ENCODE measurements at places on chromosomes 13 and 19. TPM values are rescaled to one million over a fixed set of nuclear protein-coding genes. Genes with fewer than 3 reads are reported as not detected.

The PCDH9 gene
- 0.77 TPM for total RNA-seq

The ZNF433 gene
- 1.8 TPM for total RNA-seq

The CEACAM18 gene
- total RNA-seq, result not detected

The UBE2L5 gene
- 0.21 TPM for total RNA-seq

The C1QTNF9 gene
- total RNA-seq, result not detected

The CCDC8 gene
- total RNA-seq, result 15.1 TPM

The ZNF100 gene
- total RNA-seq, result 34.5 TPM

The ZNF772 gene
- total RNA-seq, result 15.2 TPM

The ZNF471 gene
- total RNA-seq, result 0.74 TPM

The SYT3 gene
- 17.3 TPM for total RNA-seq

The SPRY2 gene
- 37.7 TPM for total RNA-seq

The C19orf67 gene
- total RNA-seq, result not detected

The ZNF431 gene
- total RNA-seq, result 47.3 TPM

GRCh38 chr13:35879111-35879510 is 252.1 kb downstream of the DCLK1 start:
- no peak overlapping the region for H3K27ac ChIP-seq
- H3K27me3 ChIP-seq, result no peaks in the 10 kb centered on the region
- no peaks in the 10 kb centered on the region for H3K4me1 ChIP-seq
- no peak overlapping the region for H3K4me3 ChIP-seq
- H3K36me3 ChIP-seq, result no peaks in the 10 kb centered on the region
- DNase-seq, result no peak

- H3K4me3 ChIP-seq, result no peak overlapping the region
- DNase-seq, result no peak
These were observed 161.0 kb downstream of the KCTD12 start for GRCh38 chr13:76725211-76725610.

- no peaks in the 10 kb centered on the region for H3K27me3 ChIP-seq
- H3K36me3 ChIP-seq, result no peaks in the 10 kb centered on the region
- H3K27ac ChIP-seq, result no peak overlapping the region
- no peaks in the 10 kb centered on the region for H3K4me1 ChIP-seq
- no peak for DNase-seq
These were observed 361.6 kb downstream of the COG6 start for GRCh38 chr13:40016953-40017660.

DNA sequence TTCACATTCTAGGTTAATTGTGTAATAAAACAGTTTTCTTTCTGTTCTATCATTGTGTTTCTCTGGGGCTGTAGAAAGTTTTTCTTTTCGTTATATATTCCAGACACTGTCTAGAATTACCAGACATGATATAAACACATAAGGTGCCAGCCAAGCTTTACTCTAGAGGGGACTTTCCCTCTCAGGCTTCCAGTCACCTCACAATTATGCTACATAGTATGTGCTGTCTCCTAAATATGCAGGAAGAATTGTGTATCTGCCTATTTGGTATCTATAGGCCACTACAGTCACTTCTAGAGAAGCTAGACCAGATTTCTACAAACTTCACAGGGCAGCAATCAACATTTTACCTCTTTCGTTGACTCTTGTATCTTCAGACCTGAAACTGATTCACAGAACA is 14.6 kb downstream of the ZNF257 start:
- no peaks in the 10 kb centered on the region for H3K36me3 ChIP-seq
- H3K4me1 ChIP-seq, result no peaks in the 10 kb centered on the region
- H3K27me3 ChIP-seq, result no peaks in the 10 kb centered on the region
- H3K4me3 ChIP-seq, result no peak overlapping the region

GRCh38 chr13:104701591-104701990 is 1635.4 kb upstream of the SLC10A2 start:
- H3K27me3 ChIP-seq, result no peaks in the 10 kb centered on the region
- no peak overlapping the region for H3K27ac ChIP-seq
- H3K4me3 ChIP-seq, result no peak overlapping the region
- no peaks in the 10 kb centered on the region for H3K4me1 ChIP-seq
- H3K36me3 ChIP-seq, result no peaks in the 10 kb centered on the region
- no peak for DNase-seq

GRCh38 chr13:32733690-32734089 is 147.4 kb downstream of the PDS5B start:
- no peaks in the 10 kb centered on the region for H3K4me1 ChIP-seq
- DNase-seq, result no peak
- no peaks in the 10 kb centered on the region for H3K27me3 ChIP-seq
- H3K4me3 ChIP-seq, result no peak overlapping the region
- no peaks in the 10 kb centered on the region for H3K36me3 ChIP-seq

DNA sequence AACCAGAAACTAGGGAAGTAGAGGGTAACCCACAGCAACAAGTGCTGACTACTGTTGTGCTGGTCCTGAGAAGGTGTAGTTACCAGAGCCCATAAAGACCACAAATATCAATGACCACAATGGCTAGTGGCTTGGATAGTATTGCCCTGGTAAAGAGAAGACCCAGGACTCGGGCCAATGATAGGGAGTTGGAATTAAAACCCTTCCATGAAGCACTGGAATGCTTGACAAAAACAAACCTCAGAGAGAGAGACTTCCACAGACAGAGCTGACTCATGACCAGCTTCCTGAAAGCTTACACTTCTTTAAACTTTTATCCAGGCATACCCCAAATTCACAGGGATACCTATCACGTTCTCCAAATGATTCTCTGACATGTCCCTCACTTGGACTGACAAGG is 60.5 kb downstream of the WDR87 start:
- H3K4me3 ChIP-seq, result no peak overlapping the region
- H3K27me3 ChIP-seq, result no peaks in the 10 kb centered on the region
- no peaks in the 10 kb centered on the region for H3K36me3 ChIP-seq
- no peaks in the 10 kb centered on the region for H3K4me1 ChIP-seq

GRCh38 chr13:106042996-106043581 is 492.4 kb downstream of the EFNB2 start:
- no peaks in the 10 kb centered on the region for H3K4me1 ChIP-seq
- H3K4me3 ChIP-seq, result no peak overlapping the region
- no peak overlapping the region for H3K27ac ChIP-seq
- DNase-seq, result no peak

DNA sequence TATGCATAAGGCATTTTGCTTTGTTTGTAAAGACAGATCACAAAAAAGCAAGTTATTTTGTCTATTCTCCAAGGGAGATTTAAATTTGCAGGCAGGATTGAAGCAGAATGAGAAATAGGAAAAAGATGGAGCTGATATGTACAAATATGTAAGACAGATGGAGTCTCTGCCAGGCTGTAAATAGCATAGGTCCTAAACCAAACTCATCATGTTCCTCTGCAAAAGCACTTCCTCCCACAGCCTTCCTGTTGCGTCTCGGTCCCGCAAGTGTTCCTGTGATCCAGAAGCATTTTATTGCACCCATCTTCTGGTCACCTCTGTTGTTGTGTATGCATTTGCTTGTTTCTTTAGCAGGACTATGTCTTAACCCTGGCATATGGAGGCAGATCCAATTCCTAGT is 95.7 kb upstream of the CLDN10 start:
- H3K27me3 ChIP-seq, result no peaks in the 10 kb centered on the region
- no peak overlapping the region for H3K4me3 ChIP-seq
- H3K36me3 ChIP-seq, result no peaks in the 10 kb centered on the region
- no peak overlapping the region for H3K27ac ChIP-seq
- DNase-seq, result no peak
- H3K4me1 ChIP-seq, result no peaks in the 10 kb centered on the region

GRCh38 chr19:31943191-31943661 is 402.2 kb upstream of the ZNF507 start:
- DNase-seq, result no peak
- no peaks in the 10 kb centered on the region for H3K27me3 ChIP-seq
- no peak overlapping the region for H3K4me3 ChIP-seq
- H3K36me3 ChIP-seq, result no peaks in the 10 kb centered on the region
- no peaks in the 10 kb centered on the region for H3K4me1 ChIP-seq

DNA sequence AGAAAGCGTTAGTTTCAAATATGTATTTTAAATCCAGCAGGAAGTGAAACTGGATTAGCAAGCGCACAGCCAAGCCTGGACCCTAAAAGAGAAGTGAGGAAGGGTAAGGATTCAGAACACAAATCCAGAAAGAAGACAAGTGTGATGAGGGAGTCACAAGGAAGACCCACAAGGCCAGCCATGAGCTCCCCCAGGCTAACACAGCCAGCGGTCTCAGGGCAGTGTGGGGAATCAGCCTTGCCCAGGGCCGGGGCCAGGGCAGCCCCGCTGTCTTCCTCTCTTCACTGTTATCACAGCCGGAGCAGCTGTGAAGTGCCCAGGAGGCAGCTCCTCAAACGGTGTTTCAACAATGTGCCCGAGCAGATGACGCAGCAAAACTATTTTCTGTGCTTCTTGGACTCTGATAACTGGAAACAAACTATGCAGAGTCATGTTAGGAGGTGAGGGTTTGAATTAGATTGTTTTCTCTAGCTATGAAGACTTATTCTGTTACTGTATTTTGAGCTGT is 12.2 kb upstream of the CDC16 start:
- H3K27ac ChIP-seq, result no peak overlapping the region
- no peak overlapping the region for H3K4me3 ChIP-seq
- H3K4me1 ChIP-seq, result peaks cover 2% of the 10 kb centered on the region
- no peaks in the 10 kb centered on the region for H3K36me3 ChIP-seq
- no peak for DNase-seq

DNA sequence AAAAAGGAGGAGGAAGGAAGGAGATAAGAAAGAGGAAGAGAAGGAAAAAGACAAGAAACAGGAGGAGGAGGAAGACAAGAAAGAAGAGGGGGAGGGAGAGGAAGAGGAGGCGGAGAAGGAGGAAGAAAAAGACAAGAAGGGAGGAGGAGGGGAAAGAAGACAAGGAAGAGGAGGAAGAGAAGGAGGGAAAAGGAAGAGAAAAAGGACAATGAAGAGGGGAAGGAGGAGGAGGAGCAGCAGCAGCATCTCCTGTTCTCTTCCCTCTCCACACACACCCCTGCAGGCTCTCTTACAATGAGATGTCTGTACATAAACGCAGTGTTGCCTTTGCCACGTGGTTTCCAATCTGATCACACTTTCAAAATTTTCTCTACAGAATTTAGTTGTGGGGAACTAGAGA is 66.6 kb downstream of the RUBCNL start:
- DNase-seq, result no peak
- H3K27me3 ChIP-seq, result no peaks in the 10 kb centered on the region
- no peak overlapping the region for H3K4me3 ChIP-seq
- no peak overlapping the region for H3K27ac ChIP-seq
- H3K36me3 ChIP-seq, result no peaks in the 10 kb centered on the region
- H3K4me1 ChIP-seq, result no peaks in the 10 kb centered on the region

DNA sequence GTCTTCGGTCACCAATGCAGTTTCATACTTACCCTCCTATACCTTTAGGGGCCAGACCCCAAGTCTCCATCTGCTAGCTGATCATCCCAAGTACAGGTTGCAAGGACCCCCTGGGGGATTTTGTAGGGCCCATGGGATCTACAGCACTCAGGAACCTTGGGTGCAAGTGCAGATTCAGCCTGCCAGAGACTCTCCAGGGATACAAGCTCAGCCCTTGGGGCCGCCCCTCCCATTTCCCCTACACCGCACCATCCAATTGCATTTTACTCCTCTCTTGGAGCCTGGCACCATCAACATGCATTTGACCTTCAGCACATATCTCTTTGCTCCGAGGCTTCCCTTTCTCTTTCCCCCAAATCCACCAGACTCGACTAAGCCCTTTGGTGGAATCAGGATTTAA is 154.7 kb upstream of the ZNF536 start:
- H3K4me1 ChIP-seq, result no peaks in the 10 kb centered on the region
- H3K27me3 ChIP-seq, result peaks cover 3% of the 10 kb centered on the region

GRCh38 chr13:75489502-75490263 is 7.7 kb upstream of the TBC1D4 start:
- H3K27ac ChIP-seq, result no peak overlapping the region
- no peaks in the 10 kb centered on the region for H3K4me1 ChIP-seq
- no peaks in the 10 kb centered on the region for H3K27me3 ChIP-seq
- no peak for DNase-seq
- no peaks in the 10 kb centered on the region for H3K36me3 ChIP-seq

DNA sequence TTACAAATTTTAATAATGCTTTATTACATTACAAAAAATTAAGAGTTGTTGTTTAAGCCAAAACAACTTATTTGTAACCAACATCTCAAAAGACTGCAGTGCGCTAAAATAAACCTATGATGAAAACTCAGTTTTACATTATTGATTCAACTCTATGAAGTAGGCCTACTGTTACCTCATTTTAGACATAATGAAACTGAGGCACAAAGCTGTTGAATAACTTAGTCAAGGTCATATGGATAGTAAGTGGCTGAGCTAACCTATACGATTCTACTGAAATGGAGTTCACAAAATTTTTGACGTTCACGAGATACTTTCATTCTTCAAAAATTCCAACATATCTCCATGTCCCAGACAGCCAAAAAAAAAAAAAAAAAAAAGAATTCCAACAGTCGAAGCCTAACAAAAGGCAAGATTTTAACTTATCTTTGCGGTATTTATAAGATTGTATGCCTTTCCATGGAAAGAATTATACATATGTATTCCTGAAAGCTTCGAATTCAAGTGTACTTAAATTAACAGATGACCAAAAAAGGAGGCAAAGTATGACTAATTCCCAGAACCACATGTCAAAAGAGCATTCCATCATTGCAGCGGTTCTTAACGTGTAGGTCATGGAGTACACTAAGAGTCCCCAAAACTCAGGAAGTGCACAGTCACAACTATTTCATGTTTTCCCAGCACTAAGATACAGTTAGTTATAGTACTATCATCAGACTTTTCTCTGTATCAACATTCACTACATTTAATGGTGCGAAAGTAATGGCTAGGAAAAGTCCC is 69.4 kb downstream of the PSPC1 start:
- H3K36me3 ChIP-seq, result no peaks in the 10 kb centered on the region
- H3K4me1 ChIP-seq, result no peaks in the 10 kb centered on the region
- no peak for DNase-seq
- H3K27ac ChIP-seq, result no peak overlapping the region

DNA sequence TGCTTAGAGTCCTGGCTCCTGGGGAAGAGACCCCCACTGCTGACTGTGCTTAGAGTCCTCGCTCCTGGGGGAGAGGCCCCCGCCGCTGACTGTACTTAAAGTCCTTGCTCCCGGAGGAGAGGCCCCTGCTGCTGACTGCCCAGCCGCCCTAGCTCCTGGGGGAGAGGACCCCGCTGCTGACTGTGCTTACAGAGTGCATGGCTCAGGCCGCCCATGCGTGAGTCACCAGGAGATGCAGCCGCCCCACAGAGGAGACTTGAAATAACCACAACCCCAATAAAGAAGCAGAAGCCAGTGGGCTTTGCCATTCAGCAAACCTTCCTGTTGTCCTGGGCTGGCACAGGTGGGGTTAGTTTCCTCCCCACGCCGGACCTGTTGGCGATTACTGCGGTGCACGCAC is 79.2 kb upstream of the C13orf46 start:
- H3K27ac ChIP-seq, result no peak overlapping the region
- H3K4me1 ChIP-seq, result no peaks in the 10 kb centered on the region
- H3K27me3 ChIP-seq, result no peaks in the 10 kb centered on the region
- DNase-seq, result no peak
- H3K36me3 ChIP-seq, result no peaks in the 10 kb centered on the region

Measured in H1 (cell line).